LHCN-M2 (cell line): ENCODE measurements at places on chromosomes 4 and X. TPM values are rescaled to one million over a fixed set of nuclear protein-coding genes. Genes with fewer than 3 reads are reported as not detected.

GRCh38 chr4:98711526-98711925 is 53.1 kb upstream of the TSPAN5 start:
- peak; percentile 17 for DNase-seq

DNA sequence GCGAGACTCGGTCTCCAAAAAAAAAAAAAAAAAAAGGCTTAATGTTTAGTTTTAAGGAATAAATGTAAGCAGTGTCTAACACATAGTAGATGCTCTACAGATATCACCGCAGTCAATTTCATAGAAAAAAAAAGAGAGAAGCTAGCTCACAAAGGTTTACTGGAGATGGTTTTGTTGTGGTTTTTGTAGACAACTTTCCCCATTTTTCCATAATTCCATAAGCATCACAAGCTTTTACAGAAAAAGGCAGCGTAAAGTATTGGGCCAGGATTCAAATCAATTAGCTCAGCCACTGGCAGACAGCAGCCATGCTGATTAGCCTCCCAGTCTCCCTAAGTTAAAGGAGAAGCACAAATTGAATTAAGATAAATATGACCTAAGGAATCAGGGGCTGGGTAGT is 1.5 kb downstream of the GRSF1 start:
- no peak for DNase-seq

- DNase-seq = no peak
These were observed 17.0 kb upstream of the TBL1X start for GRCh38 chrX:9447906-9448305.

- no peak for DNase-seq
These were observed 61.4 kb downstream of the WFS1 start for GRCh38 chr4:6331018-6331417.

DNA sequence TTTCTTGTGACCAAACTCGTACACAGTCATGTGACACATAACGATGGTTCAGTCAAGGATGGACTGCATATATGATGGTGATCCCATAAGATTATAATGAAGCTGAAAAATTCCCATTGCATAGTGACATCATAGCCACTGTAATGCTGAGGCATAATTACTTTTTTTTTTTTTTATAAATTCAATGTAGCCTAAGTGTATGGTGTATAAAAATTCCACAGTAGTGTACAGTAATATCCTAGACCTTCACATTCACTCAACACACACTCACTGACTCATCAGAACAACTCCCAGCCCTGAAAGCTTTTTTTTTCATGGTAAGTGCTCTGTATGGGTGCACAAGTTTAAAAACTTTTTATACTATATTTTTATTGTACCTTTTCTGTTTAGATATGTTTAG is 105.0 kb downstream of the AREG start:
- DNase-seq = no peak

PFKFB1 gene
- 0.26 TPM in 1 of 2 replicates, not detected in the other for total RNA-seq

GRCh38 chrX:50671661-50672060 is 142.3 kb downstream of the SHROOM4 start:
- DNase-seq = no peak

DNA sequence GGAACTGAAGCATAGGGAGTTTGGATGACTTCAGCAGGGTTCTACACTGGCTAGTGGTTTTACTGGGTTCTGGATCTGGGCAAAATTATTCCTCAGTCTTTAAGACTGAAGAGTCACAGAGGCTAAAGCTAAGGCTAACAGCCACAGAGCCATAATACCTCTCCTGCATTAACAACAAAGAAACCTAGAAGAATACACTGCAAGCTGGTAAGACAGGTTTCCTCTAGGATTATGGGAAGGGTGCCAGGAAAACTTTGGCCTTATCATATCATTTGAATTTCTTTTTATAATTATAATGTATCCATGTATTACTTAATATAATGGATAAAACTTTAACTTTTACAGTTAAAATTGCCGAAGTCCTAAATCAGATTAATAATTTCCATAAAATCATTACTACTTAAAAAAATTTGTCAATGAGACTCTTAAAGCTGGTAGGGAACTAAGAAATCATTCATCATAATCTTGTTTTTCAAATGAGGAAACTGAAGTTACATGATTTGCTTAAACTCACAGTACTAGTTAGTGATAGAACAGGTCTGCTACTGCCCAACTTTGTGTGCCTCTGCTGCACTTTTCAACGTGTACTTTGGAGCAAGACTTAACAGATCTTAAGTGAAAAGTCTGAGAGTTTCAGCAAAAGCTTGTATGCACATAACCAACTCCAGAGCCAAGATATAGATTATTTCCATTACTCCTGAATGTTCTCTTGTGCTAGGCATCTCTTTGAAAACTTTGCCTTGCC is 24.2 kb upstream of the PGRMC2 start:
- DNase-seq = no peak

DNA sequence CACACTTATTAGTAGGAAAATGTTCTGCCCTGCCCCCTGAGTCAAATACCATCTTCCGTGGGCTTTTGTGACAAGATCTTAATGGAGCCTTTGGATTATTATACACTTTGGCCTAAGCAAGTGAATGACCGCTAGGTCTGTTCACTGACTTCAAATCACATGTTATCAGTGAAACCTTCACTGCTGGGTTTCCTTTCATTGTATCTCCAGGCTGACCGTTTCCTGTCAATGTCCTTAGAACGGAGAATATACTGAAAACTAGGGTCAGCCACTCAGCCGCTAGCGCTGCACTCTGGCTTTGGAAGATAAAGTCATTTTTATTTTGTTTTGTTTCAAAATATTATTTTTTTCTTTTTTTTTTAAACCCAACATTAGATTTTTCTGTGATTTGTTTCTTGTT is 107.0 kb upstream of the TLL1 start:
- no peak for DNase-seq

DNA sequence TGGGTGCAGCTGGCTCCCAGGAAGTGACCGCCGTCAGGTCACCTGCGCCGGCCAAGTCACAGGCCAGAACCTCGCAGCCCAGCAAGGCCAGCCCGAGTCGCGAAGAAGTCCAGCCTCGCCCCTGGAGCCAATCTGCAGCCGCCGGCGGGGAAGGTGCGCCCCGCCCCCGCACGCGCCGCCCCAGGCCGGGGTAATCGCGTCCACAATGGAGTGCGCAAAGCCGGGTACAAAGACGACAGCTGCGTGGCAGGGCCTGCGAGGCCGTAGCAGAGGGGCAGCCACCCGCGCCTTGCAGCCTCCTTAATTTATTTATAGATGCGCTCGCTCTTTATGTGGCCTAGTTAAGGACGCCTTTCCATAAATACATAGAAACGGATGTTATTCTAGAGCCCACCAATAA is 139.4 kb upstream of the CPEB2 start:
- DNase-seq = no peak

DNA sequence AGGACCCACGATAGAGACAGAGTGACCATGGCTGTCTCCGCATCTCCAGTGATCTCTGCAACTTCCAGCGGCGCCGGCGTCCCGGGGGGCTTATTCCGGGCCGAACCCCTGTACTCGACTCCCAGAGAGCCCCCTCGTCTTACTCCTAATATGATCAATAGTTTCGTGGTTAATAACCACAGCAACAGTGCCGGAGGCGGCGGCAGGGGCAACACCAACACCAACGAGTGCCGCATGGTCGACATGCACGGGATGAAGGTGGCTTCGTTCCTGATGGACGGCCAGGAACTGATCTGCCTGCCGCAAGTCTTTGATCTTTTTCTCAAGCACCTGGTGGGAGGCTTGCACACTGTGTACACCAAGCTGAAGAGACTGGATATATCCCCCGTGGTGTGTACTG is 343 bp downstream of the DACH2 start:
- no peak for DNase-seq
